ENCODE measurements at places on chromosomes 1 and 21.

- DNase-seq = peak; percentile 18
Measured at GRCh38 chr1:52725903-52726264, 369 bp upstream of the ZYG11B start.

GRCh38 chr1:17027403-17027802, 15.7 kb upstream of the ATP13A2 start:
- no peak for DNase-seq

DNA sequence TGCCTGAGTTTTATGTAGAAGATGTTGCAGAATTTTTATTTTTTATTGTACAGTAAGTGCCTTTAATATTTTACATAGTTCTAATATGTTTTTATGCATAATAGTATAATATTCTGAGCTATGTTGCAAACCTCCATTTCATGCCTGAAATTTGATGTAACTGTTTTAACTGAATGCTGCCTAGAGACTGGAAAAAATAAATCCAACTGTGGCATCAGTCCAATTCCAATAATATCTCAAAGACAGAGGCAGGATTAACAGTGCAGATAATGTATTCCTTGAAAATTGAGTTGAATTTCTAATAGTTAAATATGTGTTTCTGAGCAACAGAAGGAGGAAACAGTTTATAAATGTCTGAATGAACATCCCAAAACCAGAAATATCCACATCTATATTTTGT, 61.1 kb upstream of the KIF1B start:
- no peak for DNase-seq

DNA sequence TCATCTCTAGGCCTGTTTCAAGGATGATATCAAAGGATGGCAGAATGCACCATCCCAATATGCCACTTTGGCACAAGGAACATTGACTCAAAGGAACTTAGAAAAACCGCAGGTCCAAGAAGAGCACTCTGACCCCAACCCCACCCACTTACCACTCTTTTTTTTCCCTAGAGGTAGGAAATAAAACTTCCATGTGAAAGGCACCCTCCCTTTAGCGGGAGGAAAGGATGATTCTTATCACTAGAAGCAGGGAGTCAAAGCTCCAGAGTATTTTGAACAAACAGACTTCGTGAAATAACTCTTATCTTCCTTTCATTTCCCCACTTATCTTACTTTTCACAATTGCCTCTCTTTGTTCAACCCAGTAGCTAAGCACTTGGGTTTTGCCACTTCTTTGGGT, 22.2 kb downstream of the PSMG1 start:
- DNase-seq = no peak

DNA sequence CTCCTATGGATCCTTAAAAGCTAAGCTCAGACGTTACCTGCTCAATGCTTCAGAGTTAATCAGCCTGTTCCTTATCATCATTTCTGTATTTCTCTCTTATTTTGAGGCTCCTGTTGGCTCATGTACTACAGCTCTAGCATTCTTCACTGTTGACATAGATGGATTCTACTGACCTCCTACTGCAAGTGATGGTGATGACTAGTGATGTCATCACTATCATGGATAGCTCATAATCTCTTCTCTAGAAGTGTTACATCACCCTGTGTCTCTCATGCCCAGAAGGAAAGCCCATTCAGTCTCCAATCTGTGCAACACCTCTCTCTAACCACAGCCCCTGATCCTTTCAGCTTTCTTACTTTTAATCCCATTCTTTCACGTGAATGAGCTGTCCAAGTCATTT, 168.2 kb upstream of the DPT start:
- no peak for DNase-seq

GRCh38 chr21:46269466-46269865, 15.9 kb downstream of the MCM3AP start:
- DNase-seq = no peak

GRCh38 chr1:31943546-31944184, 5.5 kb upstream of the PTP4A2 start:
- no peak for DNase-seq

DNA sequence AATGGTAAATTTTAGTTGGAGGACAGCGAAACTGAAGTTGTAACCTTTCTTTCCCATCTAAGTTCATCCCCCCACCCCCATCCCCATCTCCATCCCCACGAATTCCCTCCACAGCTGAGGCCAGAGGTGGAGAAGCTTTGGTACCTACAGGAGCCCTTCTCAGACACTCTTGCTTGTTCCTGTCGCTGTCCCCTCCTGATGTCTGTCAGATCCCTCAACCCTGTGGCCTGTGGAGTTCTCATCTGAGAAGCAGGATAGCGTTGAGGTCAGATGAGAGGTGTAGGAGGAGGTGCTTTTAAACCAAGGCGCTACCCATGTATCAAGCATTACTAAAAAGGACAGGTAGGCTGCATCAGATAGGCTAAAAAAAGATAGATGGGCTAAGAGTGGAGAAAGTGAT, 769 bp downstream of the NTPCR start:
- DNase-seq = peak; percentile 56

DNA sequence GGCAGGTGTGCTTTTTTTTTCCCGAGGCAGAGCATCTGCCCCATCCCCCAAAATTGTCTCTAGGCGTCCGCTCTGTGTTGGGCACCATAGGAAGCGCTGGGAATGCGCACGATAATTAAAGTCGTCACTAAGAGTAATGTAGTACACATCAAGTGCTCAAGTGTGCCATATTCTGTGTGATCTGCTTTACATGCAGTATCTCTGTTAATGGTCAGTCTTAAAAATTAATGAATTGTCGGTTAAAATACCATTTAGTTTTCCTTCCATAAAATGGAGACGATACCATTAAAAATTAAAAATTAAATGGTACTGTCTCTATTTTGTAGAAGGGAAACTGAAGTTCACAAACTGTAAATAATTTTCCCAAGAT, 544 bp upstream of the CCT8 start:
- DNase-seq = no peak

DNA sequence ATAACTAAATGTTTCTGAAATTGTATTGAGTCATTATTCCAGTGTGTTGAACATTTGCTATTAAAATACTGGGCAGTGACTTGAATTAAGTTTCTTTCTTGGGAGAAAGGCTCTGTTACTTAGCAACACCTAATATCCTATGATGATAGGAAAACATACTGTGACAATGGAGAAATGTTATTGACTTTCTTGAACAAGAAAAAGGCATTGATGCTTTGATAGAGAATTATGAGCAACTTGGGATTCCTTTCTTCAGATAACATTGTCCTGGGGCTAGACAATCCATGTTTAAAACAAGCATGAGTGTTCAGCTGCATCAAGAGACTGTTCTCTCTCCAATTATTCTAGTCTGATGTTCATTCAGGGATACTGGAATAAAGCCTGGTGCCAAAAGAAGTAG, 215.9 kb upstream of the L1TD1 start:
- DNase-seq = no peak

- DNase-seq = no peak
Measured at GRCh38 chr1:52640697-52641096, 7.7 kb downstream of the SHISAL2A start.

DNA sequence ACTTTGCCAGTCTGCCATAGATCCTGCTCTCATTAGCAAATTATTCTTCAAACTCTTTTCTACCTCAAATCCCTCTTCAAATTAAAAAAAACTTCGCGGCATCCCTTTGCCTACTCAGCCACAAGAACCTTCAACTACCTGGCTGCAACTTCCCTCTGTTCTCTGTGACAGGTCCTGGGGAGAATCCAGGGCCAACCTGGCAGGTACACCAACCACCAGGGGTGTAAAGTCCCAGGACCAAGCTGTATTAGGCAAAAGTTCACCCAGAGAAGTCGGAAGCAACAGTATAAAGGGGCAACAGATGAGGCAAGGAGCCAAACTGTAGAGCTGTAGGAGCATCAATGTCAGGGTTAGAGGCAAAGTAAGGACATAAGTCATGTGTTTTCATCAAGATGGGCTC, 18.3 kb upstream of the ITLN2 start:
- DNase-seq = no peak

GRCh38 chr21:15124731-15125130, 59.9 kb upstream of the NRIP1 start:
- DNase-seq = no peak

- peak; percentile 94 for DNase-seq
Measured at GRCh38 chr1:39981945-39982344, 27.0 kb downstream of the MFSD2A start.

DNA sequence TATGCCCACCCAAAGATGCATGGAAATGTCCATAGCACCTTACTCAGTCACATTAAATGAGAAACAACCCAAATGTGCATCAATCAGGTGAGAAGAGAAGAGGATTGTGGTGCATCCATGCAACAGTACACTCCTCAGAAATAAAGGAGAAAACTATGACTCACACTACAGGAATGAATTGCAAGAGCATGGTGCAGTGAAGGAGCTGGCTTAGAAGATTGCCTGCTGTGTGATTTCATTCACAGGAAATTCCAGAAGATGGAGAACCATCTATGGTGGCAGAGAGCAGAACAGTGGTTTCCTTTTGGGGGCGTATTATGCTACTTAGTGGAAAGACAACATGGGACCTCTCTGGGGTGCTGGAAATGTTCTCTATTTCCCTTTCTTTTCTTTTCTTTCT, 278.6 kb upstream of the AJAP1 start:
- peak; percentile 70 for DNase-seq

DNA sequence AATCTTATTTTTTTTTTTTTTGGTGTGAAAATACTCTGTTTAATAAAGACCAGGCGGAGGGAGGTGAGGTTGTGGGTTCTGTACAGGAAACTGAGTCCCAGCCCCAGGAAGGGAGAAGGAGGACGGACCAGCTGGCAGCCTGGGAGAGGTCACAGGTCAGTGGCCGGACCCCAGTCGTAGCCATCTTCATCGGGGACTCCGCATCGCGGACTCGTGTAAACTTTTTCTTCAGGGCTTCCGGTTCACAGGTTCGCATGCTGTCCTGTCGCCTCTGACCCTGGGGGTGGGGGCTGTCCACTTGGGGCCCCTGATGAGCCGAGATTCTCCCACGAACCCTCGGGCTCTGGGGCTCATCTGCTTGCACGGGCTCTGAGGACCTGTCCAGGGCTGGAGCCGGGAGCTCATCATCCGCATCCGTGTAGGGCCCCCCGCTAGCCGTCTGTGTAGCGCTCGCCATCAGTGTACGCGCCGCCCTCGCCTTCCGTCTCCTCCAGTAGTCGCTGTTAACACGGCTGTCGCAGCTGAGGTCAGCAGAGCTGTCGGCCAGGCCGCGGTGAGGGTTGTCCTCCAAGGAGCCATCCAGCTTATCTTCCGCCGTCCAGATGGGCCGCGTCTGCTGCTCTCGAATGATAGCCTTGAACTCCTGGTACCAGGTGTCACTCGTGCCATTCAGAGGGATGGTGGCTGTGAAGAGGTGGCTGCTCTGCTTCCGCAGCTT, 975.7 kb upstream of the PRMT6 start:
- no peak for DNase-seq

DNA sequence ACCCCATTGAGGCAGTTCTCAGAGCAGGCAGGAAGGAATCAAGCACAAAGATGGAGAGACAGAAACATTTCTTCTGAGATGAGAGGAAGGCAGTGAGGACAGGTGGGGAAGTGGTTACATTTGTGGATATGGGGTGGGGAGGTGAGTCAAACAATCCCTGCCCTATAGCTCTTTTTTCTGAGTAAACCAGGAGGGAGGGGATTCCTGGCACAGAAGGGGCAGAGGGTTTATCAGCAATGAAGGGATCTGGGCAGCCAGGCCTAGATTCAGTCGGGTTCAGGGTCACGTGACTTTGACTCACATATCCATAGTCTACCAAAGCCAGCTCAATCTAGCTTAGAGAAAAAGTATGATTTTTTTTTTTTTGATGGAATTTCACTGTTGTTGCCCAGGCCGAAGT, 15.7 kb upstream of the PHC2 start:
- no peak for DNase-seq

GRCh38 chr1:14511166-14511680, 87.3 kb upstream of the KAZN start:
- no peak for DNase-seq

GRCh38 chr21:27700974-27701614, 734.2 kb upstream of the ADAMTS5 start:
- DNase-seq = peak; percentile 85

- DNase-seq = no peak
Measured at GRCh38 chr1:8467308-8467707, 149.4 kb downstream of the SLC45A1 start.

DNA sequence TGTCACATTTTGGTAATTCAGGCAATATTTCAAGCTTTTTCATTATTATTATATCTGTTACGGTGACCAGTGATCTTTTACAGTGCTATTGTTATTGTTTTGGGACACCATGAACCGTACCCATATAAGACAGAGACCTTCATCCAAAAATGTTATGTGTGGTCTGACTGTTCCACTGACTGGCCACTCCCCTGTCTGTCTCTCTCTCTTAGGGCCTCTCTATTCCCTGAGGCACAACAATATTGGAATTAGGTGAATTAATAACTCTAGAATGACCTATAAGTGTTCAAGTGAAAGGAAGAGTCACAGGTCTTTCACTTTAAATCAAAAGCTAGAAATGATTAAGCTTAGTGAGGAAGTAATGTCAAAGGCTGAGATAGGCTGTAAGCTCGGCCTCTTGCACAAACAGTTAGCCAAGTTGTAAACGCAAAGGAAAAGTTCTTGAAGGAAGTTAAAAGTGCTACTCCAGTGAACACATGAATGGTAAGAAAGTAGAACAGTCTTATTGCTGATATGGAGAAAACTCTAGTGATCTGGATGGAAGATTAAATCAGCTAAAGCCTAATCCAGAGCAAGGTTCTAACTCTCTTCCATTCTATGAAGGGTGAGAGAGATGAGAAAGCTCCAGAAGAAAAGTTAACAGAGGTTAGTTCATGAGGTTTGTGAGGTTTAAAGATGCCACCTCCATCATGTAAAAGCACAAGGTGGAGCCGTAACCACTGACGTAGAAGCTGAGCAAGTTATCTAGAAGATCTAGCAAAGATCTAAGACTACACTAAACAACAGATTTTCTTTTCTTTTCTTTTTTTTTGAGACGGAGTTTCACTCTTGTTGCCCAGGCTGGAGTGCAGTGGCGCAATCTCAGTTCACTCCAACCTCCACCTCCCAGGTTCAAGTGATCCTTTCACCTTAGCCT, 19.7 kb upstream of the DIPK1A start:
- no peak for DNase-seq

DNA sequence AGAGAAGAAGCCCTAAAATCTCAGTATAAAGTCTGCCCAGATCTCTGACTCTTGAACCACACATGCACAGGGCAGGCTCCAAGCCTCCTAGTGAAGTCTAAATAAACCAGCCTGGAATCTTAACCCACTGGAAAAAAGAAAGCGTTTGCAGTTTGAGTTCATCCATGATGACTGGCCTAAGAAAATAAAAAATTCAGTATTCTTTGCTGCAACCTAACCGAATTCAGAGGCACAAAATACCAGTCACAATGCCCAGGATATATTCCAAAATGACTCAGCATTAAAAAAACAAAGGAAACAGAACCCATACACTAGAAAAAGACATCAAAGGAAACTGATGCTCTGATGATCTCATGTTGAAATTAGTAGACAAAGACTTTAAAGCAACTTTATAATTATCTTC, 269.2 kb downstream of the SDCCAG8 start:
- peak; percentile 39 for DNase-seq

DNA sequence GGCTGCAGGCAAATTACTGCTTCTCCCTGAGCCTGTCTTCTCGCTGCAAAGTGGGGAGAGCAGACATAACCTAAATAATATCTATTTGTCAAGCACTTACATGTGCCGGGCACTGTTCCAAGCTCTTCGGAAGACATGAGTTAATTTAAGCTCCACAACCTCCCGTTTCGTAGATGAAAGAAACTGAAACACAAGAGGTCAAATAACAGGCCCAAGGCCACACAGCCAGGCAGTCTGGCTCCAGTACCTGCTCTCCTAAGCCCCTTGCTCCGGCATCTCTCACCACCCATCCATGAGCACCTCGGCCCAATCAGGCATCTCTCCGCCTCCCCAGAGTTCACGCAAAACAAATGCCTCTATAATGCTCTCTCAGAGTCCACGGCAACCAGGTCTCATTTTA, 65.4 kb downstream of the TAS1R2 start:
- no peak for DNase-seq

GRCh38 chr21:26965040-26965906, 1.6 kb downstream of the ADAMTS5 start:
- no peak for DNase-seq

Measured in urothelium cell line (cell line).